ENCODE measurements at places on chromosomes 12 and 14.

DNA sequence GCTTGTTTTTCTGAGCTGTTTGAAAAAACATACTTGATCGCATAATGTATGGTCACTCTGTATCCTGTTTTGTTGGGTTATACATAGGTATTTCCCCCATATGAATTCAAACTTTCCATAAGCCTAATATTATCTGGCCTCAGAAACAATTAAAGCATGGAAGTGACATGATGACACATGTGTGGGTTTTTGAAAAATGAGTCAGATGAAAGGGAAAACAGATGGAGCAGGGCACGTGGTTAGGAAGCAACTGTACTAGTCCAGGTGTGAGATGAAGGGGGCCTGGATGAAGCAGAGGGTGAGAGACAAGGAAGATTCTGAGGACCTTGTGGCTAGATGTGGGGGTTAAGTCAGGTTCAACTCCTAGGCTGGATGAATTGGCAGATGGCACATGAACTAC, 92.7 kb upstream of the DNM1L start:
- DNase-seq = no peak

GRCh38 chr14:93305725-93306418, 27.0 kb downstream of the BTBD7 start:
- DNase-seq = no peak

DNA sequence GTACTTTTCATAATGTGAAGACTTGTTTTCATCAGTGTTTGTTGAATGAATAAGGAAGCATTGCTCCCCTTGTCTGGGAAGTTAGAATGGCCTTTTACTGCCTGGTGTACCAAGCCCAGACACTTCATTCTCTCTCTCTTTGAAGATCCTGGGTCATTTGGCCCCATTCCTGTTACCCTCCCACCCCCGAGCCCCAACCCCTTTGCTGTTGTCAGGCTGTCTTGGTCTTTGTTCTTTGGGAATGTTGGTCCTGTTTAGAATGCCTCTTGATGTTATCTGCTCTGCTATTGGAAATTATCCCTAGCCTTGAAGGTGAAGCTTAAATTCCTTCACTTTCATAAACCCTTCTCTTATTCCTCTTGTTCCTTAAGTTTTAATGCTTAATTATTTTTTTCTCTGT, 13.8 kb downstream of the DERA start:
- no peak for DNase-seq

- DNase-seq = peak; percentile 21
Observed at GRCh38 chr12:28253161-28253641, 62.9 kb downstream of the CCDC91 start.

DNA sequence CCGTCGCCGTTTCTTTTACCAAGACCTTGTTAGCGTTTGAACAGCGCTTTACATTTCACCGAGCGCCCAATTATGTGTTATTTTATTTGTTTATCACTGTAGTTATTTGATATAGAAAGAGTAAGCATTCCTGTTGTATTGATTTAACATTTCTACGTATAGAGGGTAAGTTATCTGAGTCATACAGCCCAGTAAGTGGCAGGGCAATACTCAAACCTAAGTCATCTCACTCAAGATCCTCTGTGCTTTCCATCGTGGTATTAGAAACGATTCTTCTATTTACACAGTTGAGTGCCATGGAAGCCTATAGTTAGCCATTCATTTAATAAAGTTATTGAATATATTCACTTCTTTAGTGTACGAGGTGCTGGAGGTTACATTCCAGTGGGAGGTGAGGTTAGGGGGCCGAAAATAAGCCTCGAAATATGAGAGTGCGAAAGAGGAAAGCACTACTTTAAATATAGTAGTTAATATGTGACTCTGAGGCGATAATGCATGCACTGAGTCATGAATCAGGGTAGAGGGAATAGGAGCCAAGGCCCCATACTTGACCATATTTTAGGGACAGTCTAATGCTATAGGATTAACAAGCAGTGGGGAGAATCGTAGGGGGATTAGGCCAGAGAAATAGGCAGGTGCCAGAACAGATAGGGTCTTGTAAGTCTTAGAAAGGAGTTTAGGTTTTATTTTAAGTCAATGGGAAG, 629 bp downstream of the RAD51AP1 start:
- DNase-seq = no peak

DNA sequence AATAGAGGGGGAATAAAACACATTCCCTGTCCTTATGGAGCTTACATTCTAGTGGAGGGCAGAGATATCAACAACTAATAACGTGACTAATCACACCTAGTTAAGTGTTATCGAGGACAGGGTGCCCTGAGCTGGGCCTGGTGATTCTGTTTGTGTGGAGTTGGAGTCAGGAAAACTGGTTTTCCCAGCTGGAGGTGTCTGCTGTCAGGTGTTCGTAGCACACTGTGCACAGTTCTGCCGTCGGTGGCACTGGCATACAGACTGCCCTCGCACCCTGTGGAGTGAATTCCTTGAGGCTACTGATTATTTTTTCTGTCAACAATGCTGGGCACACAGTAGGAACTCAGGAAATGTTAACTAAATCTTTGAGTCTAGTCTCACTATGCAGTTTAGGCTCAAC, 900 bp upstream of the MTERF2 start:
- DNase-seq = no peak

DNA sequence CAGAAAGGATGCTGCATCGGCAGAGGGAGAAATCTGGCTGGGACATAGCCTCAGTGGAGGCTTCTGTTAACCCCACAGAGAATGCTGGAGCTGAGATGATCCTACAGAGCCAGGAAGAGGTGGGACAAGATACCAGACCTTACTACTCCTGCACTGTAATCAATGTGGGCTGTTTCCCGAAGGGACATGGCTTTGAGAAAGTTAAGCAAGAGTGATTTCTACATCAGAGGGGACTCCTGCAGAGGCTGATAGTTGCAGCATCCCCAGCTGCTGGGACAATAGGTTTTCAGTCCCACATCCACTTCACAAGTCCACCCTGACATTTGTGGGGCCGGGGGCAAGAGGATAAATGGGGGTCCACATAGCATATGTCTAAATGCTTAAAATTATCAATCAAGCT, 22.5 kb upstream of the CMKLR1 start:
- no peak for DNase-seq

DNA sequence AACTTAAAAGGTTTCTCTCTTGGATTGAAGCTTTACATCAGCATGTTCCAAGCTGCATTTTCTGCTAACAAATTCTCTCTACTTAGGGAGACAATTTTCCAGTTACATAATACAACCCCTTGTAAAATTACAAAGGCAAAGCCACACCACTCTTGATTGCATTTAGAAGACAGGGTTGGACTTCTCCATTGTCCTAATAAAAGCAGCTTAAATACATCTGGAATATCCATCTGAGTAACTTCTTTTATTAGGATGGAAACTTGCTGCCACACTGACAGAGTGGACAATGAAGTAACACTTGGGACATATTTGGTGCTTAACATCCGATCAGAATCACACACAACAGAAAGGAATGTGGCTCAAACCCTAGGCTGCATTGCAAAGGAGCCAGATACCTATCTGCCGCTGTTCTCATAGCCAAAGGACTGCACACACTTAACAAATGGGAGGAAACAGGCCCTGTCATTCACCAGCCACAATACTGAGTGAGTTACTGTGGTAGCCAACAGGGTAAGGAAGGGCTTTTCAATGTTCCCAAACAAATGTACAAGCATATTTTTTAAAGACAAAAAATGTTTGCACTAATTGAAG, 157.2 kb downstream of the PAX9 start:
- no peak for DNase-seq

GRCh38 chr12:124311292-124312109, 16.6 kb downstream of the RFLNA start:
- no peak for DNase-seq

- no peak for DNase-seq
Observed at GRCh38 chr14:54232735-54233134, 164.1 kb upstream of the CDKN3 start.

DNA sequence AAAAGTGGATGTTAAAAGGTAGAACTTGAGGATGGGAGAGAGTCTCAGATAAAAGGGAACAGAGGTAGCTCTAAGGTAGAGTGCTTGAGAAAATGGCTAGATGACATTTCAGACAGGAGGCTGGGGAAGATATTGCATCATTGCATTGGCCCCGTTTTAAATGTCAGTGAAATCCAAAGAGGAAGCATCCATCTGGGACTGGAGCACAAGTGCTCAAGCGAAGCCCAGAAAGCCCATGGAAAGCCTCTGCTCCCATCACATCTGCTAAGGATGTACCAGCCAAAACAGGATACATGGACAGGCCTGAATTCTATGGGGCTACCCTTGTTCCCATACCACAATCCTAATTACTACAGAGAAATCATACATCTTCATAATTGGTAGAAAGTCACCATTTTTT, 581.5 kb upstream of the TMEM132C start:
- no peak for DNase-seq

- no peak for DNase-seq
Observed at GRCh38 chr14:103806805-103807204, 40.6 kb downstream of the PPP1R13B start.

DNA sequence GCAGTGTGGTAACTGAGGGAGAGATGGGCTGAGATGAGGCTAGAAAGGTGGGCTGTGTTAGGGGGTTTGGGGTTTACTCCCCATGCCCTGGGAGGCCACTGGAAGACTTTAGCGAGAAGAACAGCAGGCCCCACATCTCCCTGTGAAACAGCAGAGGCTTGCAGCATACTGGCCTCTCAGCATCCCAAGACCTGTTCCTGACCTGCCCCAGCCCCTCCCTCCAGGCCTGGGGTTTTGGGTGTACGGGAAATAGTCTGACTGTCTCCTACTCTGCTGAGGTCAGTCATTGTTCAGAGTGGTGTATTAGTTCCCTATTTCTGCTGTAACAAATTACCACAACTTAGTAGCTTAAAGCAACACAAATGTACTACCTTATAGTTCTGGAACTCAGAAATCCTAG, 103.5 kb upstream of the HIF1A start:
- no peak for DNase-seq

- no peak for DNase-seq
Observed at GRCh38 chr14:100813291-100813690, 12.6 kb upstream of the MEG3 start.

DNA sequence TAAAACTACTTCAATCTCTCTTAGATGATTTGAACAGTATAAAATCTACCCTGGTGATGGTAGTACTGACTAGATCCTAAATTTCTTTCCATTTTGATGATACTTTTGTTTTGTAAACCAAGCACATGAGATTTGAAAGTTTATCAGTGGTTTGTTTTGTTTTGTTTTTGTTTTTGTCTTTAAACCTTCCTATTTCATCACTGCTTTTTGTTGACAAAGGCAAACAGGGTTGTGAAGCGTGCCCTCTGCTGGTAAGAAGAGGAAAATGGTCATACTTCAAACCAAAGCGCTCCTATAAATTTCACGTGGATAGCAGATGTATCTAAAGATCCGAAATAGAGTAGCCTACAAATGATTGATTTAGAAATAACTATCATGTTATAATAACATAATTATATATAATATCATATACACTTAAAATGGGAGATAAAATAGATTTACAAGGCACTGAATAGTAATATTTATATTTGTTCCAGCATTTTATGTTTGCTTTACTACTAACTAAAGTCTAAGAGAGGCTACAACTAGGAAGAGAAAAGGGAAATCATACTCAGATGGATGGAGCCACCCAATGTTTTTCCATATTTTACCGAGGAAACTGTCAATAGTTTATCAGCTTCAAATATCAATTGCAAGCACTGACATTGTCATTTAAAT, 254.0 kb upstream of the USP15 start:
- no peak for DNase-seq

DNA sequence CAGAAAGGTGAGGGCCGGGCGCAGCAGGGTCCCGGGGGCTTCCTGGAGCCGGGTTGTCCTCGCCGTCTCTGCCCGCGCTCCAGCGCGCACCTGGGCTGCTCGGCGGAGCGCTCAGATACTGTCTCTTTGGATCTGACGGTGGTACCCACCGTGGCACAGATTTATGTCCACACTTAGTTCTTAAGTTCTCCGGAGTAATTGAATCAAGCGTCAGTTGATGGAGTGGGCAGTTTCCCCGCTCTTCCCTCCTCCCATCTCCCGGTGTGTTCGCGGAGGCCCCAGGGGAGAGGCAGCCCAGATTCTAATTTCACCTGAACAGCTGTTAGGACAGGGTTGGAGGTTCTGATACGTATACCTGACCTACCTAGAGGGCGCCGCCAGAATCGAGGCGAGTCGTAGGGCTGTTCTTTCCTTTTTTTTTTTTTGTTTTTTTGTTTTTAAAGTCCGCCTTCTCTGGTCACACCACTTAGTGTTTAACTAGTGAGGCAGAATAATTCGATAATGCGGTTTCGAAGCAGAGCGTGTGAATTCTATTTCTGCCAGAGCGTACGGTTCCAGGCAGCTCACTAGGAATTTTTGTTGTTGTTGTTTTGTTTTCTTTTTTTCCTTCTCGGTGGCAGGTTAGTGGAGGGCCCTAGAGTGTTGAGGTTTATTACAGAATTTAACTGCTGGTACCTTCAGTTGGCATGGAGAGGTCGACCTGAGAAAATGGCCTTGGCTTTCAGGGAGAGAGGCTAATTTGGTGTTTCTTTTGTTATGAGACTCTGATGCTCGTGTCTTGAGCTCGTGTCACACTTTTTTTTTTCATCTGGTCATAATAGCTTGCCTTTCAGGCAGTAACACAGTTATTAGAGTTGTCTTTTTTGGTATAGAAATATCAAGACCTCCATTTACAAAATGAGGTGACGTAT, 22.3 kb upstream of the GNS start:
- no peak for DNase-seq

- DNase-seq = no peak
Observed at GRCh38 chr14:105066240-105067071, 1.2 kb upstream of the GPR132 start.

DNA sequence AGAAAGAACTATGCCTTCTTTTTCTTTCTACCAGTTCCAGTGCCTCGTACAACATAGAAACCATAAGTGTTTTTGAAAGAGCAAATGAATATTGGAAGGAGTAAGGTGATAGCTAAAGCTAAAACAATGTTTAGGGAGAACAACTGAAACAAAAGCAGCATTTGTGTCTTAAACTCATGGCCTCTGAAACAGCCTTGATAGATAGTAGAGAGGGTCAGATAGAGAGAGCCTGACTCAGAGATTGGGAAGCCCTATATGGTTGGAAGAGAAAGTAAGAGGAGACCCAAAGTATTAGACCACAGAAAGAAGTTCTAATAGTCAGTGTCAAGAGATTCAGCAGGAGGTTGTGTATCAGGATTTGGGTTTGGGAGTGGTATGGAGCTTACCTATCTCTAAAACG, 79.6 kb upstream of the IFNG-AS1 start:
- no peak for DNase-seq

DNA sequence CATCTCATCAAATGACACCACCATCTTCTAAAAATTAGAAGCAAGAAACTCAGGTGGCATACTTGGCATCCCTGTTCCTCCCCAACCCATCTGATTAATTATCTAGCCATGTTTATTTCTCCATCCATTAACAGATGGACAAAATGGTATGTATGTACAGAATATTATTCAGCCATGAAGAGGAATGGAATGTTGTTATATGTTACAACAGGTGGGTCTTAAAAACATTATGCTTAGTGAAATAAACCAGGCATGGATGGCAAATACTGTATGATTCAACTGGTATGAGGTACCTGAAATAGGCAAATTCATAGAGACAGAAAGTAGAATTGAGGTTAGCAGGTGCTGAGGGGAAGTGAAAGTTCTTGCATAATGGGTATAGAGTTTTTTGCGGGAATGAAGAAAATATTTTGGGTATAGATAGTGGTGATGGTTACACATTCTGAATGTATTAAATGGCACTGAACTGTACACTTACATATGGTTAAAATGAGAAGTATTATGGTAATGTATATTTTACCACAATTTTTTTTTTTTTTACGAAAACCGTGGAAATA, 17.5 kb downstream of the YY1 start:
- no peak for DNase-seq

All from stimulated activated CD4-positive, alpha-beta T cell treated with anti-CD3 and anti-CD28 coated beads, Interleukin-1b, Interleukin-23, amount 100 ng/mL, for 24 hours (primary cell).